ENCODE measurements at places on chromosomes 16 and 17. TPM values are rescaled to one million over a fixed set of nuclear protein-coding genes. Genes with fewer than 3 reads are reported as not detected.

The KCNJ12 gene
- total RNA-seq = 0.20 TPM

The PNMT gene
- total RNA-seq = not detected

The PDE6G gene
- total RNA-seq = 0.98 TPM

The PABPN1L gene
- not detected for total RNA-seq

The PRSS36 gene
- total RNA-seq = not detected

The FAM222B gene
- total RNA-seq = 9.2 TPM

The PIMREG gene
- 6.6 TPM for total RNA-seq
